ENCODE measurements at places on chromosomes 3 and 15.

DNA sequence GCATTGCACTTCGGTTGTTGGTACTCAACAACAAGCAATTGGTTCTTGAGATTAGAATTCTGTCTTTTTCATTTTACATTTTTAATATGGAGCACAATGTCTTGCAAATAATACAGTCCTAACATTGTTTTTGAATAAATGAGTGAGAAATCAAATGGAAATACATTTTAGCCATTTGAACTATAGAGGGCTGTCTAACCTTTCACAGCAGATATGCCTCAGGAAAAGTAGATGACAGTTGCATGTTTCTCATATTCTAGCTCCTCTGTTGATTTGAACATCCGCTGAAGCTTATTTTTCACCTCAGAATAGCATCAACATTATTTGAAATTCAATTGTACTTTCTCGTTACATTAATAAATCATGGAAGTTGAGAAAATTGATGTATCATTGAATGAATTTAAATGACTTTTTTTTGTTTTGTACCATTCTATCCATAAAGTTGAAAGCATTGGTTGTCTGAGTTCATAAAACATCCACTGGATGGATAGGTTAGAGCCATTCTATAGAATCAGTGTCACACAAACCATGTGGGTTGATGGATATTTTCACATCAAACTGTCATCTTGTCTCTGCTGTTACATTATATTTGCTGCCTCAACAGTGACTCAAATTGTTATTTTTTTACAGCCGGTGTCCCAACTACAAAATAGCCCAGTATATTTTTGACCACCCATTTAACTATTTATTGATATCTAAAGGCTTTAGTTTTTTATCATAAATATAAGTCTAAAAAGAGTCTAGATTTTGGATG lies 928.3 kb downstream of the NSUN3 start:
- DNase-seq: no peak

DNA sequence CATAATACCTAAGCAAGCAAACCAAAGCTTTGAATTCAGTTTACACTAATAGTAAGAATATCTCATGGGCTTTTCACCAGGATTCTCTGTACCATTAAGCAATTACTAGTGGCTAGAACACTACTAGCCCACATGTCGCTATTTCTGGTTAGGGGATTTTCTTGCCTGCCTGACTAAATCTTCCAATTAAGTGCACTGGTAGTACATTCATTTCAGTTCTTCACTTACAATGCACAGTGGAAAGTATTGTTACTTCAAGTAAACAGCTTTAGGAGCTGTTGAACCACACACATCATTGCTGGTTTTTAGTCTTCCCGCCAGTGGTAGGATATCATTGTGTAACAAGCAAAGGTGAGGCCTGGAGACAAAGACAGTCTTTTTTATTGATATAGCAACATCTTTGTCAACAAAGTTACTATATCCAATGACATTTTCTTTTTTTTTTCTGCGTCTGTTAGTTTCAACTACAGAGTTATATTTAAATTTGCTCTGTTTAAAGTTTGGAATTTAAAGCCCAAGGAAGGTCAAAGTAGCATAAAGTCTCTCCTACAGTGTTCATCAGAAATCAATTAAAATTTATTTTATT lies 826.8 kb upstream of the NR2F2 start:
- no peak for DNase-seq

GRCh38 chr15:40286061-40286532 lies 3.2 kb upstream of the ANKRD63 start:
- no peak for DNase-seq

- DNase-seq: no peak
Measured at GRCh38 chr3:38837358-38837757, 21.3 kb upstream of the SCN10A start.

GRCh38 chr3:171284308-171285075 lies 175.7 kb downstream of the TNIK start:
- DNase-seq: no peak

GRCh38 chr15:97316362-97316761 lies 644.1 kb upstream of the ARRDC4 start:
- DNase-seq: no peak

DNA sequence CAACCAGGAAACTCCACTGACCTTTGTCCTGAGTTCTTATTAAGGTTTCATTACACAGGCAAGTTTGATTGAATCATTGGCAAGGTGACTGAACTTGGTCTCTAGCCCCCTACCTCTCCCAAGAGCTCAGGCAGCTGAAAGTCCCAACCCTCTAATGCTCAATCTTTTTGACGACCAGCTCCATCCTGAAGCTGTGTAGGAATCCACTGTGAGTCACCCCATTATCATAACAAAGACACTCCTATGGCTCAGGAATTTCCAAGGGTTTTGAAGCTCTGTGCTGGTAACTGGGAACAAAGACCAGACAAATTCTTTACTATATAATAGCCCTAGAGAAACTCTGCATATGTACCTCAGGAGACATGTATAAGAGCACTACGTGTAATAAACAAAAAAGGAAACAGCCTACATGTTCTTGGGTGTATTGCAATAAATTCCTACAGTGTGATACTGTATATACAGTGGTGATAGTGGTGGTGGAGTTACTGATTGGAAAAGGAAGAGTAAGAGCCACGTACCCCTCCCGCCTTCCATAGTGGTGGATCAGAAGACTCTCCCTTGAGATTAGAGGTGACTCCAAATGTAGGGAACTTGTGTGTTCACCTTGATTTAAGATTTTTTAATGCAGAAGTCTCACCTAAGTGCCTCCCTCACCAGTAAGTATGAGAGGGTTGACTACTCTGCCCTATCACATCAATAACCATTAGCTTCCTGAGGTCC lies 116.6 kb downstream of the ST8SIA2 start:
- DNase-seq: no peak

GRCh38 chr3:63764511-63764910 lies 54.6 kb upstream of the C3orf49 start:
- DNase-seq: no peak

GRCh38 chr3:66302288-66302687 lies 81.5 kb downstream of the SLC25A26 start:
- no peak for DNase-seq

- peak; percentile 95 for DNase-seq
Measured at GRCh38 chr3:123586131-123586530, 1.3 kb upstream of the HACD2 start.

DNA sequence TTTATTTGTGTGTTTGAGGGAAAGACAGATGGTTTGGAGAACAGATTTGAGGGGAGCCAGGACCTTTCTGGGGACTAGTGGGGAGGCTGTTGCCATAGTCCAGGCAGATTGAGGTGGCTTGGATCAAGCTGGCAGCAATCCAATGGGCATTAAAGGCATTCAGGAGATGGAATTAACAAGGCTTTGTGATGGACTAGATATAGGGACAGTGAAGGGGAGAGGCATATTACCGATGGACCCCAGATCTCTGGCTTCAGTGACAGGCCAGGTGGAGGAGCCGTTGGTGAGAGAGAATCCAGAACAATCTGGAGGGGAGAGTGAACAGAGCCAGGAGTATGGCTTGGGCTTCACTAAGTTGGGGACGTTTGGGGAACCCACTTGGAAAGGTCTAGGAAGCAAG lies 124.8 kb downstream of the EEFSEC start:
- DNase-seq: no peak

DNA sequence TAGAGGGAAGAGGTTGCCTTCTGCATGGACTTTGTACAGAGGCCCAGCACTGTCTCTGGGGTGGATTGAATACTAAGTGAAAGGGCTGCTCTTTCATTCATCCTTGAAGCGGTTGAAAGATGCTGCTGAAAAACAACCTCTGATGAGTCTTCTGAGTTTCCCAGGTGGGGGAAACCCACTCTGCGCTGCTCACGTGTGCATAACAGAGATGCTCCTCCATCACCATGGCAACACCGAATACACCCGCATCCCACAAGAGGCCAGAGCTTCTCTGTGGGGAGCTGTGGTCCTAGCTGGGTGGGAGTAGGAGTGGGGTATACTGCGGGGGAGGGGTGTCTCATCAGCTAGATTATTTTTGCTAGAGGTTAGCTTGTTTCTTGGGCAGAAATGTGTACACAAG lies 6.1 kb upstream of the SYN2 start:
- no peak for DNase-seq

- peak; percentile 60 for DNase-seq
Measured at GRCh38 chr15:23642413-23643044, 5.1 kb downstream of the MAGEL2 start.

GRCh38 chr3:186220911-186221645 lies 112.2 kb upstream of the ETV5 start:
- DNase-seq: no peak

GRCh38 chr3:49785565-49786356 lies 581 bp downstream of the IP6K1 start:
- DNase-seq: no peak

DNA sequence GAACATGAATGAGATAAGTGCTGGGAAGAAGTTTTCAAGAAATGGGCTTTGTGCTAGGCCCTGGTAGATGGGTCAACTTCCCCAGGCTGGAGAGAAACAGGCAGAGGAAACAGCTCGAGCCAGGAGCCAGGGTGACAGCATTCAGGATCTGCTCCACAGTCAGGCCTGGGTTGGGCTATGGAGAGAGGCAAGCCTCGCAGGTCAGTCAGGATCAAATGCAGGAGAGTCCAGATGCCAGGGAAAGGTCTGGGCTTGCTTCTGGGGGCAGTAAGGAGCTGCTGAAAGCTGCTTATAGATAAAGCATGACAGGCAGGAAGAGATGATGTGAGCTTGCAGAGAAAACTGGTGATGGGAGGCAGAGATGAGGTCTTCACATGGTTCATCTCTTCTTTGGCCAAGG lies 11.0 kb upstream of the USP3 start:
- DNase-seq: no peak

- no peak for DNase-seq
Measured at GRCh38 chr15:39321977-39322376, 258.9 kb upstream of the THBS1 start.

DNA sequence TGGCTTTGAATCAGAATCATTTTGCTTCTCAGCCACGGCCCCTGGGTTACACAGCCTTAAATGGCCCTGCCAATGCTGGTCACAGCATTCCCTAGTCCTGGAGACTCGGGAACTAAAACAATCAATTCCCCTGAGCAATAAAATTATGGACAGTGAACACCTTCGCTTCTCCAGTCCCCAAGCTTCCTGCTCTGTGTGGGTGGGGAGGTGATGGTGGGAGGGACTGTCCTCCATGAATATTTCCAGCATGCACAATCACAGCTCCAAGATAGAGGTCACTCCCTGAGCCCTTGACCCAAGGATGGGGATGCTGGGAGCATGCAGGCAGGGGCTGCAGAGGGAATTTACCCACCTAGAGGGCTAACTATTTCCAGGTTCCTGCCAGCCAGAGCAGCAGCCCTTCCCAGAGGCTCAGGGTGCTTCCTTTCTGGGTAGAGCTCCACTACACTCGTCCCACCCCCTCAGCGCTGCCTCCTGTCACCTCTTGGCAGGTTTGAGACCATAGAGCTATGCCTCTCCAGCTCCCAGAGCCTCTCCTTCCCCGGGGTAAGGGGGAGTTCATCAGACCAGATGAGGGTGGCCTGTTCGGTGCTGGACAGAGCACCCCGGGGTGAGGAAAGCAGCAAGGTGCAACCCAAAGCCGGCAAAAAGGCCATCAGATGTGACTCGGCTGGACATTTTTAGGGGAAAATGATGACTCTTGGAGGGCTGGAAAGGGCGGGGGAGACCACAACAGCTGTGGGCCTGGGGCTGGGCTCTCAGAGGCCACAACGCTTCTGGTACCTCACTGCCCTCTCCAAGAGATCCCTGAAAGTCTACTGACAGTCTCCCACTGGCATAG lies 14.5 kb upstream of the CCDC33 start:
- DNase-seq: no peak

GRCh38 chr3:6861625-6862000 lies 698 bp downstream of the GRM7 start:
- no peak for DNase-seq

- DNase-seq: no peak
Measured at GRCh38 chr3:73490453-73491286, 134.1 kb downstream of the PDZRN3 start.

DNA sequence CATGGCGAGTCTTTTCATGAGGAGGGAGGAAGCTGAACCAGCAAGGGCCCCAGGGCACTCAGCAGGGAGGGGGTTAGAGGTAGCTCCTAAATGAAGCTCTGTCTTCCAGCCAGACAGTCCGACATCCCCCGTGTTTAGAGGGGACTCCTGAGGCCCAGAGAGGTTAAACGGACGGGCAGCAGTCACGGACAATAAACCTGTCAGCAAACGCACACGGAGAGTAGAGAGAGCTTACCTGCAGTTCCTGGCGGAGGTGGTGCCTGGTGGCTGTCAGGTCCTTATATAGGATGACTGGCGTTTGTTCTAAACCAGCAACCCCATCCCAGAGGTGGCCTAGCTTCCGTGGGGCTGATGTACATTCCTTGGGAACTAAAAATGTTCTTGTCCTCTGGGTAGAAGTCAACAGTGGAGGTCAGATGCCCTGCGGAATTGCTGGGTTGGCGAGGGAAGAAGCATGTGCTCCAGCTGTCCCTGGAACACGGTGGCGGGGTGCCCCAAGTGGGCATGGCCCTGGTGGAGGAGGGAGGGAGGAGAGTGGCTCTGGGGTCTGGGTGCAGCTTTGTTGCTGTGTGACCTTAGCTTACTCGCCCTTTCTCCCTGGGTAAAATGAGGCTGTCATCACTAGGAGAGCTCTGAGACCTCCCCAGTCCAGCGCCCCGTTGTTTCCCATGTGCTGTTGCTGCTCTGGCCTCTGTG lies 2.1 kb downstream of the GHRL start:
- no peak for DNase-seq

DNA sequence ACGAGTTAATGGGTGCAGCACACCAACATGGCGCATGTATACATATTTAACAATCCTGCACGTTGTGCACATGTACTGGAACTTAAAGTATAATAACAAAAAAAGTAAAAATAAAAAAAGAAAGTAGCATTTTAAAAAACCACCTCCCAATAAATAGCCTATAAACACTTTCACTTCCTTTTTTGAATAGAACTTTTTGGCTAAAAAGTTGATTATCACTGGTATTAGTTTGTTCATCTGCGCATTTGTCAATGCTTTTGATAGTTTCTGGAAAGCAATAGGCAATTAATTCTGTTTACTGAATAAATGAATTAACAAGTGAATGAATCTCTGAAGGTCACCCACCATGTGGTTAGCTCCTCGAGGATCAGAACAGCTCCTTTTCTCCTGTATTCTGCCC lies 179.9 kb downstream of the SLC9A9 start:
- DNase-seq: no peak

DNA sequence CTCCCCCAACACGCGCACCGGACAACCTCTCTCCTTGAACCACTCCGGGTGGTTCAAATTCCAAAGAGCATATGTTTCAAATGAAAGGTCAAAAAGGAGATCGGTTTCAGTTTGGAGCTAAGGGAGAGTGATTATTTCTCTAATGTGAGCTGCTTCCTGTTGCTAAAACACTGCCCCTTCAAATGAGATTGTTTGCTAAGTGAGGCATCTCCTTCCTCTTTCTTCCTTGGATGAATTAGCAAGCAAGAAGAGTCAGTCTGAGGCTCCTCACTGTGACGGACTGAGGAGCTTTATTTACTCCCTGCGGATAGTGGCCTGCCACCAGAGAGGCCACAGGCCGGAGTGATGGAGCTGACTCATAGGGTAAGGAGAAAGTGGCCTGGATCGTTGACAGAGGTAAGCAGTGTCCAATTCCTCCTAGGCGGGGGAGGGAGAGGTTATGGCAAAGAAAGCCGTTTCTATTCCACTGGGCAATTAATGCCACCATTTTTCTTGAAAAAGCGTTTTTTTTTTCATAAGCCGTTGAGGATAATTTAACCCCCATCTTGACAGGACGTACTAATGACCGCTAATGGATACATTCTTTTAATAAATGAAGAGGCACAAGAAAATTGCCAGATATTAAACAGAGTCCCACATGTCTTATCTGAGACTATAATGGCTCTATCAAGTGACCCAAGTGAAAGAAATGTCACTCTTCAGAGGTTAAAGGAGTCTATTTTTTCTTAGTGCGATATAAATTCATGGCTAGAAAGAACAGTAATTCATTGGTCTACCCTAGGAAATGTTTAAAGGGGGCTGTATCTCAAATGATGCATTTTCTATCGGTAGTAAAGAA lies 167.0 kb upstream of the ANKRD28 start:
- DNase-seq: no peak

All from COR-L47 (cell line).